ENCODE measurements at places on chromosomes 4 and X.

DNA sequence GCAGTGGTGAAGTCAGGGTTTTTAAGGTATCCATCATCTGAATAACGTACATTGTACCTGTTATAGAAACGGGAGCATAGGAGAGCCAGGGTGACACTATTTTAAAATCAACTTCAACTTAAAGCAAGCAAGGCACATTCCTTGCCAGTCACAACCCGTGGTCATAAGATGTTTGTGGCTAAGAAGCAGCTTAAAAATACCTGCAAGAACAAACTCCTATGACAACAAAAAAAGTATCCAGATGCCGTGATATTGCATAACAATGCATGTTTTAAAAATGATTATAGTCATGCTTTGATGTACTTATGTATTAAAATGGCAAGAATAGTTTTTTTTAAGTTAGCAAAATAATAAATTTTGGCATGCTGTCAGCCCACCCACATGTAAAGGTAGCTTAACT is 16.5 kb upstream of the SYNPO2 start:
- no peak for DNase-seq

DNA sequence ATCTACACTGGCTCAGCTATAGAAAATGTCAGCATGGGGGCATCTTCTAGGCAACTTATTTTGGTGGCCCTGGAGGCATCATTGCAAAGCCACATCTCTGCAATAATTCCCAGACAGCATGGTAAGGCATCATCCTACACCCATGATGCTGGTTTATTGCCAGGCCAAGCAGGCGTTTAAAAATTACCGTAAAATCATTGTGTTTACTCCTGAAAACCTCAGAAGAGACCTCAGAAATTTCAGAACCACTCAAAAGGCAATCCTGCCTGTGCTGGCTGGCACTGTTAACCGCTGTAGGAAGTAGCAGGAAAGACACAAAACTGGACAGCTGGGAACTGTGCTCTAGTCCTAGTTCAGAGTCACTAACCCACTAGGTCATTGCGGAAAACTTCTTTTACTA is 63.2 kb downstream of the MID1 start:
- DNase-seq = no peak

DNA sequence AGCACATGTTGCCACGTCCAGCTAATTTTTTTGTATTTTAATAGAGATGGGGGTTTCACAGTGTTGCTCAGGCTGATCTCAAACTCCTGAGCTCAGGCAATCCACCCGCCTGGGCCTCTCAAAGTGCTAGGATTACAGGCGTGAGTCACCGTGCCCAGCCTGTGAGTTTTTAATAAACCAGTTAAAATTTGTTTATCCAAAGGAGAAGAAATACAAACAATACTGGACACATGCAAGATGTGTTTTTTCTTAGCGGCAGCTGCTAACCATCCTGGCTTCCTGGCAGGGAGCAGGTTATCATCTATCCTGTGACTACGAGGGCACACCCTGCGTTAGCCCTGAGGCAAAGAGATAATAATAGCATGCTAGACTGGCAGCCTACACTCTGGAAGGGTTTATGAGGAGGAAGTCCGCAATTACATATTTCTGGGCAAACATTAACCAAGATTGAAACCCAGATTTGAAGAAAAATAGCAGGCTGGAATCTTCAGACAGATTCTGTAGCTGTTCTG is 191.4 kb downstream of the SPRY1 start:
- no peak for DNase-seq

- no peak for DNase-seq
Measured at GRCh38 chrX:17294561-17294960, 80.4 kb upstream of the NHS start.

DNA sequence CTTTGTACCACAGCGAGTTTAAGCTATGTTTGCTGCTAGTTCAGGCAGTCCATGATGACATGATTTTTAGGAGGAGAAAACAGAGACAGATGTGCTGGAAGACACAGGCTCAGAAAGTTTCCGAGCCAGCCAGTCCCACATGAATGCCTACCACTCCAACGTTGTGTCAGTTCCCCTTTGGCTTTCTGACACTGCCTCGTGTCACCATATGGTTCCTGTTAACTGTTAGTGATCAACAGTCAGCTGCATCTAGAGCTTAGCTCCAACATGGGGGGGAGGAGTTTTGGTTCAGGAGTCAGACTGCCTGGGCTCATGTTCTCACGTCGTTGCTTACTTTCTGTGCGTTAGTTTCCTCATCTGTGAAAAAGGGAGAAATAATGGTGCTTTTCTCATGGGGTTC is 343.7 kb downstream of the MID1IP1 start:
- DNase-seq = no peak

DNA sequence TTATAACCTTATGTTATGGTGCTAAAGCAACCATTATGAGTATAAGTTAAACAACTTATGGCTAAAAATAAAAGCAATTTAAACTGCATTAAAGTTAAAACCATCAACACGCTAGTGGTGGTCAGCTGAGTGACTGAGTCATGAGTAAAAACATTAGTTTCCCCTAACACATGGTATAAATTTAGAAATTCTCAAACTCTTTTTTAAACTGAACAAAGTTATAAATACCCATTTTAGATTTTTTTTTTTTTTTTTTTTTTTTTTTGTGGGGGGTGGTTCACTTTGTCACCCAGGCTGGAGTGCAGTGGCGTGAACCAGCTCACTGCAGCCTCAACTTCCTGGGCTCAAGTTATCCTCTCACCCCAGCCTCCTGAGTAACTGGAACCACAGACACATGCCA is 5.4 kb upstream of the BBS7 start:
- no peak for DNase-seq

GRCh38 chr4:96916711-96917110 is 1076.8 kb downstream of the PDHA2 start:
- DNase-seq = no peak

DNA sequence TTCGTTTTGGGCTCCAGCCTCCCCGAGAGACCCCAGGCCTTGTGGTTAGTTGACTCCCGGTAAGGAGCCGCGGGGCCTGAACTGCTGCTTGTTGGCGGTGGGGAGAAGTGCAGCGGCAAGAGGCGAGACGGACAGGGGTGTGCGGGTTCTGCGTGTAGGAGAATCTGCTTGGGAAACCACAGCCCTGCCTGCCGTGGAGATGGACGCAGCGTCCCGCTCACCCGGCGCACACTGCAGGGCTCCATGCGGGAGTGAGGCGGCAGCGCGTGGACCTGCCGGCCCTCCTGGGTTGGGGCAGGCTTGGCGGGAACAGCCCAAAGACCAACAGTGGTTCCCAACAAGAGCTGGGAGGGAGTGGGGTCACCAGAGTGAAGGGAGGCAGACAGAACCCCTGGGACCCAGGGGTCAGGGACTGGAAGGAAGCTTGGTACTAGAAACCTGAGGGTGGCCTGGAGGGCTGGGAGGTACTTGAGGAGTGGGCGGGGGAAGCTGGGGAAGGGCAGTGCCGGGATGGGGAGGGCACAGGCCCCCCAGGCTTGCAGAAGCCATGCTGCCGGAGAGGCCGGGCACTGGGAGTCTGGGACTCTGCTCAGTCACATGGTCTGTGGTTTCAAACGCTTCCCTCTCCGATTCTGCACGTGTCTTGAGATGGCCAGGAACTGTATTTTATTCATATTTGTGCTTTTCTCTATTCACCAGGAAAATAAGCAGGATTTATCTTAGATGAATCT is 70.8 kb downstream of the RGS12 start:
- DNase-seq = no peak

GRCh38 chrX:153801669-153802068 is 7.2 kb downstream of the SSR4 start:
- no peak for DNase-seq

GRCh38 chr4:47432749-47433148 is 30.8 kb downstream of the COMMD8 start:
- DNase-seq = no peak

- no peak for DNase-seq
Measured at GRCh38 chr4:40962551-40963180, 212.9 kb downstream of the NSUN7 start.

GRCh38 chr4:113513382-113513781 is 248.2 kb downstream of the CAMK2D start:
- DNase-seq = no peak

DNA sequence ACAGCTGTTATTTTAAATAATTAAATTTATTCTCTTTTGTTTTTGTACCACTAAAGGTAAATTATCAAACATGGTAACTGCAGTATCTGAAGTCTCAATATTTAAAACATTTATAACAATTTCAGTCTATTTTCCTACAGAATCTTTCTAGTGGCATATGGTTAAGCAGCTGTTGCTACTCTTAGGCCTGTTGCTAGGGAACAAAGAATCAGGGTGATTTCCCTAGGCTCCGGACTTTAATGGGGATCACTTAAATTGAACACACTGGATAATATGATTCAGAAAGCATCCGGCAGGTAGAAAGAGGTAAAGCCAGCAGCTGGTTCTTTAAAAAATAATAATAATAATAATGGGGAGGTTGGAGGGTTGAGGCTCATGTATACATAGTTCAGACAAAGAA is 17.6 kb downstream of the FBXO8 start:
- DNase-seq = no peak

DNA sequence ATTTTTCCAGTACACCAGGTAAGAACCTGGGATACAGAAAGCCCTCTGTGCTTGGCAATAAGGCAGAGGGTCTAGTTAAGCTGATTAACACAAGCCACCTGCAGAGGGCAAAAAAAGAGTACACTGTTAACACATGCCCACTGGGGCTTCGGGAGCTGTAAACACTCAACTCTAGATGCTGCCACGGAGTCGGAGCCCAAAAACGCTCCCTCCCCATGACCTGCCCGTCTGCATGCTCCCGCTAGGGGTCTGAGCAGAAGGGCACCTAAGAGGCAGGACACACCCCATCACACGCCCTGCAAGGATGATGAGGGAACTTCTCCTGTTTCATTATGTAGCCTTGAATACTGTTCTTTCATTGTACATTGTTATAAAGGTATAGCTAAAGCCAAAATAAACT is 715.6 kb upstream of the AADAT start:
- no peak for DNase-seq

DNA sequence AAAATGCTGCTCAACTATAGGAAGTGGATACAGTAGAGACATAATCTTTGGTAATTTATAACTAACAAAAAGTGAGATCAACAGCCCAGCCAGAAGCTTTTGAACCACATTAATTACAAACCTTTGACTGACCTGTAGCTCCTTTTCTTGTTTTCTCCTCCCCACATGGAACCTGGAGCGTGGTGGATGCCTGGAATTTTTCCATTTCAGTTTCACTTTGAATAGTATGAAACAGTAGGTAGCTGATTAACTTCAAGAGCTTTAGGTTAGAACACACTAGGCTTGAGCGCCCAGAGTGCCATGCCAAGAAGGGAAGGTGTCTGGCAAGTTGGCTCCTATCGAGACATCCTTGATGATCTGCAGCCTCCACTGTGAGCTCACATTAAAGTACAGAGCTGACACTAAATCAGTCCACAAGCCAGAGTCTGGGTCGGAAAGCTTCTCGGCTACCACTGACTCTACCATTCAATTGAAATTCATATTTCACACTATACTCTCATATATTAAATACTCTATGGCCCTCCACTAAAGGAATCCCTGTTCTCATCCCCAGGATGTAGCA is 143.4 kb downstream of the GLRA2 start:
- DNase-seq = no peak

DNA sequence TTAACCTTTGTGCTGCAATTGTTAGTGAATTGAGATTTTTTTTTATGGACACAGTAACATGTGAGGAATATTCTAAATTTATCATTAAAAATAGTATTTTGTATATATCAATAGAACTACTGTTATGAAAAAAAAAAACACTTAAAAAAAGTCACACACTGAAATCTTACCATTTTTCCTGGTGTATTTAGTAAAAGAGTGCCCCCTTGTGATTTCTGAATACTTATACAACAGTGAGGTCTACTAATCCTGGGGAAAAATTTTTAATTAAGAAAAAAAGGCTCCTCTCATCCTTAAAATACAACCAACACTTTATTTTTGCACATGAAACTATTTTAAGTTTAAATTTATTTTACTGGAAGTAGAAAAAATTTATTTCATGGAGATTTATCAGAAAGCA is 56.4 kb upstream of the SPOCK3 start:
- no peak for DNase-seq

Measured in activated CD4-positive, alpha-beta T cell treated with anti-CD3 and anti-CD28 coated beads, Interleukin-2, amount 50 U/mL, for 24 hours (primary cell).